ENCODE measurements at places on chromosomes 12 and 14.

- no peak for DNase-seq
These were observed 34.4 kb downstream of the BTG1 start for GRCh38 chr12:92111256-92111655.

- DNase-seq: no peak
These were observed 119.1 kb upstream of the ATXN7L3B start for GRCh38 chr12:74418573-74418972.

- no peak for DNase-seq
These were observed 803.7 kb downstream of the DIO2 start for GRCh38 chr14:79407572-79407971.

DNA sequence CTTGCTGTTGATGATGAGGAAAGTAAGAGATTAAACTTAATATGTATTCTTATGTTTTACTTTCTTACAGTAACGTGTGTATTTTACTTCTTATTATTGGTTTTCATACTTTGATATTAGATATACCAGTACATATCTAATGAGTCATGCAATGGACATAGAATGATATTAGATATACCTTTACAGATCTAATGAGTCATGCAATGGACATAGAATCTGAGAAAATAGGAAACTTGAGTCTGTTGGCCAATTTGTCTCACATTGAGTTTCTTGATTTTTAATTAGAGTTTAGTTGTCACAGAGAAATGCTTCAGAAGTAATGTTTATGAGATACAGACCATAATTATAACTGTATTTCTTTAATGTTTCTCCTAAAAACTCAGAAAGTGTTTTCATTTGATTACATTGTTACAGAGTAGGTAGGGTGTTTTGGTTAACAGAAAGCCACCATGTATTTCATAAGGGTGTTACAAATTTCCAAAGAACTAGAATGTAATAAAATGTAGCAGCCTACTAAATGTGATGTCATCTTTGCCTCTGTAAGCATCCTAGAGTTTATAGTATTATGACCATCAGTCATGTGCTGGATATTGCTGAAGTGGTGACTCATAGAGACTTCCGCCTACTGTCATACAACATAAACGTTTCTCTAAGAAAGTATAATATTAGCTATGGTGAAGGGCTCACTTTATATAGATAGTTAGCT, 3.0 kb downstream of the GAS2L3 start:
- no peak for DNase-seq

DNA sequence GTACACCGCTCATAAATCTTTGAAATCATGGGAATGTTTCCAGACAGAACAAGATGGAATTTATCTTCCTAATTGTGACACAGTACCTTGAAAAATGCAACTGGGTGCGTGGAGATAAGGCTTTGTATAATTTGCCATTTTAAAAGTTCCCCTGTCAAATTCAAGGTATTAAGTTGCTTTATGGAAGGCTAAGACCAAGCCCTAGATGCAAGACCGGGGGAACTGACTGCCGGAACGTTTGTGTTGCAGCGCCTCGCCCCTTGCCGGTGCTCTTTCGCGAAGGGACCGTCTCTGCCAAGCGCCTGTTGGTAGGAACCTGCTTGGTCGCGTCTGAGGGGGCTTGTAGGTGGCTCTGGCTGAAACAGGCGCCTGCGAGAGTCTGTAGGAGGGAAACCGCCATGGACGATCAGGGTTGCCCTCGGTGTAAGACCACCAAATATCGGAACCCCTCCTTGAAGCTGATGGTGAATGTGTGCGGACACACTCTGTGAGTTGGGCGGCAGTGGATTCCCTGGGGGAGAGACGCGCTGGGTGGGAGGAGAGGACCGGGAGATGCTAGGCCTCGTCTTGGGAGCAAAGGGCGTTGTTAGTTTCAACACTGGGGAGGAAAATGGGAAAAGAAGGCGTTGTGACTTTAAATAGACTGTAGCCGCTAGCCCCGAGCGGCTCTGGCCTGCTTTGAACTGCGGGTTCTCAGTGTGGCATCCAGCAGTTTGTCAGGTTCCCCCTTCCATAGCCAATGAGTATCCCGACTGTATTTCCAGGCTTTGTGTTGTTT, at the start of gene MNAT1:
TSS of gene MNAT1 (plus strand) at position 297 of the 778 bp plus-strand sequence. CDS start at position 399, 102 bp downstream.
- DNase-seq: peak; percentile 89

DNA sequence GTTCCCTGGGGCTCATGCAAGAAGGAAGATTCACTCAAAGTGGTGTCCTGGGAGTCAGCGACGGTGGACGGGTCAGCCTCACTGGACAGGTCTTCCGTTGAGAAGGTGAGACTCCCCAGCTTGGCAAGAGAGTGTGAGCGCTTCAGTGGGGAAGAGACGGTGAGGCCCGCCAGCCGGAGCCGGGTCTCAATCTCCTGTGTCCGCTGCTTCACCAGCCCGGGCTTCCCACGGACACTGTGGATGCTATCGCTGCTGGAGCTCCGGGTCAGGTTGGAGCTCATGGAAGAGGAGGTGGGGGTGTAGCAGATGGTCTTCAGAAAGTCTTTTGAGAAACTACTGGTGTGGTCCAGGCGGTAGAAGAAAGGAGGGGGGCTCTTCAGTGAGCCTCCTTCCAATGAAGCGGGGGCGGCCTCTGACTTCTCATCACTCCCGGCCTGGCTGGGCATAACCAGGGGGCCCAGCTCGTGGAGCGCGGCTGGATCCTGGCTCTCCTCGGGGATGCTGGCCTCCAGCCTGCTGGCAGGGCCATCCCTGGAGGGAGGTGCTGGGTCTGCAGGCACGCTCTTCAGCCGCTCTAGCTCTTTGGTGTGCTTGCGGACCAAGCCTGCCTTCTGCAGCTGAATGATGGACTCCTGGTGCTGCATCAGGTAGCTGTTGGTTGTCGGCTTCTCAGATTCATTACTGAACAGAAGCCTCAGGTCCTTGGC, 56.9 kb upstream of the CORO1C start:
- peak; percentile 55 for DNase-seq

- DNase-seq: no peak
These were observed 13.5 kb downstream of the SLC38A2 start for GRCh38 chr12:46358791-46359666.

DNA sequence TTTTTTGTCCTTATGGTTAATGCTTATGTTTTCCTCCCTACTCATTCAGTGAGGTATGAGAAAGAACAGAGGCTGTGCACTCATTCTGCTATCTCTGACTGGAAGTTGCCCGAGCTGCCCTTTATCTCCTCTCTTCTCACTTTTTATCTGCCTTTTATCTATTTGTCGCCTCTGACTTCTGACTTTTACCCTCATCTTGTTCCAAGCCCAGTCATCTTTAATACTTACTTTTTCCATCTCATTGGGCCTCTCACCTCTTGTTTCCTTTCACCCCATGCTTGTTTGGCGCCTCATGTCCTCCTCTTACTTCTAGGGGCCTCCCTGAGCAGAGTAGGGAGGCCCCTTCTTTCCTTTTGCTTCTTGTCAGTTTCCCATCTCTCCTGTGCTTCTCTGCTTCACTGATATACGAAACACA, 50.7 kb downstream of the DIP2B start:
- DNase-seq: no peak

DNA sequence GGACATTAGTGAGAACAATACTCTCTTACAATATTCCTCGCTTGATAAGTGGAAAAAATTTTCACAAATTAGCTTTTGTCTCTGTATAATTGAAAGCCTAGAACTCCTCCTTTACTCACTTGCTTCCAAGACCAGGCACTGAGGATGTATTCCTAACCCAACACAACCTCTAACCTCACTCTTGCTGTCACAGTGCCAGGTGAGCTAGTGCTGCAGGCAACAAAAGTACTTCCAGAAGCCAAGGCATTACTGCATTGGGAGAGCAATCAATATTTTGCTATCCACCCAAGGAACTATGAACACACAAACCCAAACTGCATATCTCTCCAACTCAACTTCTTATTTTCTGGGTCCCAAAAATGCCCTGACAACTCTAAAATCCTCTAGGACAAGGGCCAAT, 1081.0 kb downstream of the VRK1 start:
- DNase-seq: no peak

GRCh38 chr14:34668111-34668510, 38.2 kb upstream of the SNX6 start:
- no peak for DNase-seq

DNA sequence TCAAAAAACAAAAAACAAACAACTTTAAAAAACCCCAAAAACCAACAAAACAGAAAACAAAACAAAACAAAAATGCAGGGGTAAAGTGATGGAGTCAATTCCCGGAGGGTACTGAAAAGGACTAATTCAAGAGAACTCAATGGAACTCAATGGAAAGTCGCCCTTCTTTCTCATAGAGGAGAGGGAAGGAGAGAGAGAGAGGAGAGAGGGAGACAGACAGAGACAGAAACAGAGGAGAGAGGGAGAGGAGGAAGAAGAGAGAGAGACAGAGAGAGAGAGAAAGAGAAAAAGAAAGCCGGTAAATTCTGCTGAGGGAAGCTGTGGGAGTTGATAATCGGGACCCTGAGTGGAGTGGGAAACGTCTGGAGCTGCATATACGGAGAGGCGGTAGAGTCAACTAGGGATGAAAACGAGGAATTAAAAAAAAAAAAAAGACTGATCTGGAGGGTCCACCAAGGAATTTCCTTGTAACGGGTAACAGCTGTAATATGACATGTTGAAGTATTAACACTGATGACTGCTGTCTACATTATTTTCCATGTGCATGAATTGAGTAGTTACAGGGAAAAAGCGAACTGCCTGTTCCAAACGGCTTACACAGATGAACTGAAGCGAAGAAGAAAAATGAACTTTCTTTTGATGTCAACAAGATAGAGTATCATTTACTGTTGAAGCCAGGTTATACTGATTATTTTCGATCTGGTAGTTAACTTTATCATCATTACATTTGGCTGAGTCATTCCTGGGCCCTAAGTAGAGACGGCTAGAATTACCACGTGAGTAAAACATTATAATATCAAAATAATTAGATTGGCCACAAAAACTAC, 934 bp upstream of the ZC2HC1C start:
- DNase-seq: no peak

GRCh38 chr14:75049731-75050201, 1.5 kb downstream of the MLH3 start:
- no peak for DNase-seq

GRCh38 chr14:94571950-94572349, 9.3 kb upstream of the SERPINA5 start:
- no peak for DNase-seq

GRCh38 chr12:32606443-32606842, 72.7 kb upstream of the DNM1L start:
- no peak for DNase-seq

GRCh38 chr12:73308747-73309146, 1036.6 kb downstream of the TRHDE start:
- DNase-seq: no peak

GRCh38 chr12:3418609-3419390, 72.2 kb upstream of the PRMT8 start:
- DNase-seq: no peak

GRCh38 chr12:98645572-98646067, 530 bp downstream of the APAF1 start:
- DNase-seq: no peak

- DNase-seq: no peak
These were observed 392.9 kb downstream of the NUAK1 start for GRCh38 chr12:105745811-105746210.

DNA sequence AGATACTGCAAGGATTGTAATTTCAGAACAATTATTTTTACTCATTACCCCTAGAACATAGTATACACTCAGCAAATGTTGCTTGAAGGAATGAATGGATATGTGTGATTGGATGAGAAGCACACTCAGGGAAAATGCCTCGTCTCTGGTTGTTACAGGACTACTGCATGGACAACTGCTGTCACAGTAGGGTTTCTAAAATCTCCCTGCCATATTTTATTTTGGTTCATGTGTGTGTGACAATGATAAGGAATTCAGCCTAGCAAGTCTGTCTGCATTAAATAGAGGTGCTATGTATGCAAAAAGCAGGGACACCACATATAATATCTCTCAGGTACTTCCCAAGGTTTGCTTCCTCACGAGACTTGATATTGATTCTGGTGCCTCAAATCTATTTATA, 1.4 kb downstream of the PTPRR start:
- DNase-seq: no peak

GRCh38 chr12:5650829-5651461, 219.0 kb downstream of the NTF3 start:
- no peak for DNase-seq

DNA sequence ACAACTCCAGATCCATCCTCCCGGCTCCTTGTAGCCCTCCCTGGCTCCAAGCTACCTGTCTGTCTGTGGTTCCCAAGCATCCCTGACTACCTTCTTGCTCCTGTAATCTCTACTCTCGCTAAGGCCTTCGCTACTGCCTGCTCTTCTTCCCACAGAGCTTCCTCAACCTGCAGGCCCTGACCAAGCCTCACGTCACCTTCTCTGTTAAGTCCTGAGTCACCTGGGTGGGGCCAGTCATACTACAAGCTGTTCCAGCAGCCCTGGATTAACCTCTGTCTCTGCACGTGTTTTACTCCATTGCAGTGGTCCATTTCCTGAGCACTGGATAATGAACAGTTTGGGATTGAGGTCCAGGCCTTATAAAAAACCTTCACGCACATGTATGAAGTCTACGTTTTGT, 770.7 kb downstream of the BCL11B start:
- DNase-seq: no peak

DNA sequence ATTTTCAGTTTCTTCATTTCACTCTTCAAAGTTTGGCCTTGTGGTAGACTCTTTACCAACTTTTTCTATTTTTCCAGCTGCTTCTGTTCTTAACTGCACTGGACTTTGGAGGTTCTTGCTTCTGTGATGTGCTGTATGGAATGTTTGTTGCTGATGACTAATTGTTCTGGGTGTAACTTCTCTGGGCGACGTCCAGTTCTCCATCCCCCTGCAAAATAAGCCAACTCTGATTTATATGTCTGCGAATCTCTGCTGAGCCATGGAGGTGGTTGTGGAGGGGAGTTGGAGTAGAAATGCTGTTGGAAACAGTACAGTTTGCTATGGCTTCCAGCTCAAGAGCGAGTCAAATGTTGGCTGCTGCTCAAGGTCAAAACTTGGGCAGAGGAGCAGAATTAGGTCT, 113.9 kb upstream of the DYRK2 start:
- peak; percentile 55 for DNase-seq

DNA sequence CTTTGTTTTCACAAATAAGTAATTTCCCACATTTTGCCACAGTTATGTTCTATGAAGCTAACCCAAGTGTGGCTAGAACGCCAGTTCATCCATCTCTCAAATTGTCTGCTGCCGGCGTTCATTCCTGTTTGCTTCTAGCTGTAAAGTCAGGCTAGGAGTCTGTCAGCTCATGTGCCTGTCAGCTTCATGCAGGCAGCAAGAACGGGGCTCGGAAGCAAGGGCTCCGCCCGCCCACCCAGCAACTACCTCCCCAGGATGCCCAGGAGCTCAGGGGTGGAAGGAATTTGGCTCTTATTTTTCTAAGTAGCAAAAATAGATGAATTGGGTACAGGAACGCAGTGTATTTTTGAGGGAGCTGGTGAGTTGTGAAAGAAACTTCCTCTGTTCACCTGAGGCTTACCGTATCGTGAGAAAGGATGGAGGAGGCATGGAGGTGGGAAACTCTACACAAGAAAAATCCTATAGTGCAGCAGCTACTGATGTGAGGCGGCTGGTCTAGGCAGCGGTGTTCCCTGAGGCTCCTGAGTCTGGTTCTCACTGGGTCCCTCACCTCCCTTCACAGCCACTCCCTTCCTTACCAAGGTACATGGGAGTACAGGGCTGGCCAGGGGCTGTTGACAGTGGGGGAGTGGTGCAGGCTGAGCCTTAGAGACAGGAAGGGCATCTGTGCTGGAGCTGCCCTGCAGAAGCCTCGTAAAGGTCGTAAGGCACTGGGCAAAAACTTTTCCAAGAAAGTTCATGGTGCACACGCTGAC, 54.5 kb upstream of the AMN start:
- DNase-seq: no peak

GRCh38 chr12:112317481-112317880, 64.8 kb downstream of the HECTD4 start:
- DNase-seq: no peak

GRCh38 chr12:39287817-39288216, 155.1 kb downstream of the KIF21A start:
- DNase-seq: no peak
